ENCODE measurements at places on chromosomes 3 and 15. TPM values are rescaled to one million over a fixed set of nuclear protein-coding genes. Genes with fewer than 3 reads are reported as not detected.

Gene GP5
- 0.21 TPM for total RNA-seq

Gene CFAP91
- total RNA-seq, result 0.58 TPM

Gene P2RY12
- total RNA-seq, result 2.7 TPM

Gene TJP1
- total RNA-seq, result 85.2 TPM

Gene NPAP1
- not detected for total RNA-seq

Gene SLC28A2
- total RNA-seq, result not detected

Gene CHRM5
- not detected for total RNA-seq

Gene ATP10A
- 2.4 TPM for total RNA-seq

Gene DPP8
- total RNA-seq, result 24.8 TPM

Gene SLC22A14
- total RNA-seq, result 0.13 TPM

Gene SLC12A8
- total RNA-seq, result 0.80 TPM

Gene MEX3B
- total RNA-seq, result 2.0 TPM

Gene ZNF660
- total RNA-seq, result 2.5 TPM

Gene SRP14
- total RNA-seq, result 174 TPM

Gene GOLGA8G
- total RNA-seq, result not detected

Gene C3orf62
- 3.4 TPM for total RNA-seq

Gene AMT
- total RNA-seq, result 13.9 TPM

Gene CIB2
- total RNA-seq, result 66.9 TPM

Gene KLHL6
- 1.7 TPM for total RNA-seq
